ENCODE measurements at places on chromosomes 3 and 15.
A peak's percentile ranks its signal among the peaks of the same experiment; 100 is the strongest.

- DNase-seq, result no peak
Measured at GRCh38 chr15:39074341-39074985, 506.4 kb upstream of the THBS1 start.

DNA sequence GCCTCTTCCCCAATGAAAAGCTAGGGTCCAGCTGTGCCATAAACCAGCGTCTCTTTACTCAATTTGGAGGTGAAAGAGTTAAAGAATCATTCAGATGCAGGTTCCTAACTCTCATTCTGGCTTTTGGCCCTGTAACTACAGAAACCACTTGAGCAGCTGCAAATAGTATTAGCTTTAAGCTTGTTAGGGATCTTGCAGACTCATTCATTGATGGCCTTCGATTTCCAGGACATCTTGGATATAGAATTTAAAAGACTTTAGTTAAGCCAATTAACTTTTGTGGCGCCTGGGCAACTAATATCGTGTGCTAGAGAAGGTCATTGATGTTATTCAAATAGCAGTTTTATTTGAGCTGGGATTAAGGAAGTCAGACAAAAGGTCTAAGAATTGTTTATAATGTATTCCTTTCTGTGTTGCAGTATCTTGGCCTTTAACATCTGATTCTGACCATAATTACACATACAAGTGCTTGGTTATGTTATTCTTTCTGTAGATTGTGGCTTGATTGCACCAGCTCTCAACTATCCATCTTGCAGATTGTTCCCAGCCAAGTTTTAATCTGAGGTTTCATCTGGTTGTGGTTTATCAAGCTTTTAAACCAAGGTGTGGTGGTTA is 185.3 kb downstream of the CACNA2D3 start:
- DNase-seq, result no peak

- DNase-seq, result no peak
Measured at GRCh38 chr15:81064253-81064652, 63.5 kb downstream of the TLNRD1 start.

- no peak for DNase-seq
Measured at GRCh38 chr15:78052001-78052401, 25.5 kb downstream of the TBC1D2B start.

DNA sequence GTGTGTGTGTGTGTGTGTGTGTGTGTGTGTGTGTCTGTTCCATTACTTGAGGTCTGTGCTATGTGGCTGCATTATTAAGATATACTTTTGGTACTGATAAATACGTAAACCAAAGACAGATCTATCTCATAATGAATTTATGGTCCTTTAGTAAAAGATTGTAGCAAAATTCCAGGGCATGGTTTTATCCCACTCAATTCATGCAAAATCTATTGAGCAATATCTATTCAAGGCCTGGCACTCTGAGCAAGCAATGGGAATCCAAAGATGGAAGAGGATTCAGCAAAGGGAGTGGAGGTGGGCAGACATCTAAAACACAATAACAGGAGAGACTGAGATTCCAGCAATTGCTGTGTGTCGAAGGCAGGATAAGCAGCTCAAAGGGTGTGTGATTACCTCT is 86.8 kb downstream of the RFTN1 start:
- DNase-seq, result no peak

DNA sequence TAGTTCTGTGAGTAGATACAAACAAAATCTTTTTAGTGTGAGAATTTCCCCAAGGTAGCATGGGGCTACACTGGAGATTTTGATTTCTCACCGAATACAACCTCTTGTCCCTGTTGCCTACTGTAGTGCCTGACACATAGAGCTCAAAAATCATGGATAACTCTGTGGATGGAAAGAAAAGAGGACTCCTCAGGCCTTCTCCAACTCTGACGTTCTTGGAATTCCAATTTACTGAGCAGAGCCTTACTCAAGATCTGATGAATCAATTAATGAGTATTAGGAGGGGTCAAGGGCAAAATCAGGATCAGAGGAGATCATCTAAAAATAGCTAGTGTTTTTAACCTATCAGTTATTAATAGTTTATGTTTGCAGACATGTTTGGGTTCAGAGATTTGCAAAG is 46.7 kb upstream of the PYDC2 start:
- no peak for DNase-seq

GRCh38 chr3:17399586-17399985 is 342.8 kb downstream of the TBC1D5 start:
- DNase-seq, result no peak

GRCh38 chr3:129413687-129414506 is 14.5 kb downstream of the EFCAB12 start:
- no peak for DNase-seq

- DNase-seq, result no peak
Measured at GRCh38 chr3:20140881-20141280, 45.1 kb downstream of the SGO1 start.

DNA sequence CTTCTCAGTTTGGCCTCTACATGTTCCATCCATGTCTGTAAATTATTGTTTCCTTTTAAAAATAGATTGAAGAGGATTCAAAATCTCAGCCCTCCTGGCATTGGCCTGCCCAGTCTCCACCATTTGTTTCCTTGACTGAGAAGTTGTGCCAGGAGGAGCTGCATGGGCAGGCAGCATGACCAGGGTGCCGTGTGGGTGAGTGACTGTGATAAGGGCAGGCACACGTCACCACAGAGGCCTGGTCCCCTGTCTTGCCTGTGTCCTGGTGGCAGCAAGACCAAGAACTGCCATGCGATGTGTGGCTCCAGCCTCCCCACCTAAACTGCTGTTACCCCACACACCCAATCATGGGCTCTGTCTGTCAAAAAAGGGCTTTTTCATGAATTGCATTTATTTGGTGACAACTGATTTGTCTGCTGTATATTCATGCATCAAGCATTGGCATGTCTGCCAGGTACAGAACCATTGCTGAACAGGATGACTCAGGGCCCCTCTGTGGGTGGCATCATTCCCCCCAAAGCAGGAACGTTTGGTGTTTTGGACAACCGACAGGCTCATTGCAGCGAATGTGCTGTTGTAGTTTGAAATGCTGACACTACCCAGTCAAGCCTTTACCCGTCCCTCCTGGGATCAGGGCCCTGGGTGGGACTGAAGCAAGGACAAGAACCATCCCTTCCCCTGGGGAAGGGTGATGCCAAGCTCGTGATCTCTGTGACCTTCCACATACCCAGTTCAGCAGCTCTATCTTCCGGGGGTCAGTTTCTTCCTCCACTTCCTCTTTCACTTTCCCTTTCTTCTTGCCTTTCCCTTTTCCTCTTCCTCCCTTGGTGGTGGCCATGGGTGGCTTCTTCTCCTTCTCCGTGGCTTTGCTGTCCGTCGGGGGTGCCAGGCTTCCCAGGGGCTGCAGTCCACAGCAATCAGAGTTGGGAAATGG is 51.6 kb downstream of the TRPM1 start:
- DNase-seq, result peak; percentile 64

DNA sequence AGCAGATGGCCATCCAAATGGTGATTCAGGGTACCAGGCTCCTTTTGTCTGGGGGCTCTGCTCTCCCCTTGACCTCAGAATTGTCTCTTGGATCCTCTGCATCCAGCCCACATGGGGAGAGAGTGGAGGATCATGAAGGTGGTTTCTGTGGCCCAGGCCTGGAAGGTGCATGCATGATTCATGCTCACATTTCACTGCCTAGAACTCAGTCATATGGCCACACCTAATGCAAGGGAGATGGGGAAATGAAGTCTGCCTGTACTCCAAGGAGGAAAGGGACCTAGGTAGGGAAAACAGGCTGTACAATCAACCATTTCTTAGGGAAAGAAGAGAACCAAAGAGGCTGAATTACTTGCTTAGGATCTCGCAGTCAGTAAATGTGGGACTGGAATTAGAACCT is 15.1 kb downstream of the HRG start:
- DNase-seq, result no peak

DNA sequence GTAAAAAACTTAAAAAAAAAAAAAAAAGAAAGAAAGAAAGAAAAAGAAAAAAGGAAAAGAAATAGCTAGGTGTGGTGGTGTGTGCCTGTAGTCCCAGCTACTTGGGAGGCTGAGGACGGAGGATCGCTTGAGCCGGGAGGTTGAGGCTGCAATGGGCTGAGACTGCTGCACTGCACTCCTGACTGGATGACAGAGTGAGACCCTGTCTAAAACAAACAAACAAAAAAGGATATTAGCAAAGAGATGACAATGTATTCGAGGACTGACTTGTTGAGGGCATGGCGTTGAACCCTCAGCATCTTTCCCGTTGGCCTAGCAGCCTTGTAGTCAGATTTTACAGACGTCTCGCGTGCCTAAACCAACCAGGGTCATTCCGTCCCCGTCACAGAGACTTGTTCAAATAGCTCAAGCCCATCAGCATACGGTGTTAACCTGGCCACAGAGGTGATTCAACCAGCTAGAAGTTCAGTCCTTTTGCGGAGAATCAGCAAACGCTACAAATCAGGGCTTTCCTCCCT is 528 bp upstream of the NIT2 start:
- DNase-seq, result no peak

GRCh38 chr3:159166899-159167586 is 365.2 kb downstream of the MFSD1 start:
- DNase-seq, result no peak

GRCh38 chr15:52306270-52306669 is 10.7 kb upstream of the MYO5C start:
- peak; percentile 86 for DNase-seq

- DNase-seq, result no peak
Measured at GRCh38 chr3:48022178-48022577, 6.0 kb upstream of the MAP4 start.

GRCh38 chr3:72739531-72740466 is 108.4 kb downstream of the SHQ1 start:
- DNase-seq, result no peak

DNA sequence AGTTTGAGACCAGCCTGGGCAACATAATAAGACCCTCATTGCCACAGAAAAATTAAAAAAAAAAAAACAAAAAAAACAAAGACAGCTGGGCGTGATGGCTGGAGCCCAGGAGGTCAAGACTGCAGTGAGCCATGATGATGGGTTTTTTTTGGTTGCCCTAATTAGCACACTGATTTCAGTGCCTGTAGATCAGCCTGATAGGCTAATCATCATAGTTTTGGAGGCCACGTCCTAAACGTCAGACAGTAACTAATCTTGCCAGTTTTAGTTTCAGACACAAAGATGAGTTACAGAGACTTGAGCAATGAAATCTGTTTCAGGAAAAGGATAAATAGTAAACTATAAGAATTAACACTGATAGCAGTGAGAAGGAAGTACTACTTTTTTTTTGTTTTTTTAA is 55.4 kb downstream of the LRCH3 start:
- no peak for DNase-seq

- peak; percentile 16 for DNase-seq
Measured at GRCh38 chr3:154427685-154428285, 2.2 kb downstream of the GPR149 start.

- no peak for DNase-seq
Measured at GRCh38 chr3:115685097-115685496, 61.8 kb downstream of the GAP43 start.

DNA sequence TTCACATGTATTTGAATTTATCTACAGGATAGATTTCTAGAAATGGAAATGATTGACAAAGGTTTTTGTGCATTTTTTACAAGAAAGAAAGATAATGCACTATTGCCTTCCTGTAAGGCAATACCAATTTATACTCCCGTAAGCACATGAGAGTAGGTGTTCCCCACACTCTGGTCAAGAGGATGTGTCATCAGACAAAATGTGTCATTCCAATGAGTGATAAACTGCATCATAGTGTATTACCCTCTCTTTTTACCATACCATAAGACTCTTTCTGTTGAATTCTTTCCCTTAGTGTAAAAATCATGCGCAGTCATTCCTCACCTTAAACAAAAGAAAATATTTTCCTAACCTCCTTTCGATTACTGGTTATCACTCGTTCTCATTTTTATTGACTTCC is 251.0 kb downstream of the ROBO1 start:
- DNase-seq, result no peak

DNA sequence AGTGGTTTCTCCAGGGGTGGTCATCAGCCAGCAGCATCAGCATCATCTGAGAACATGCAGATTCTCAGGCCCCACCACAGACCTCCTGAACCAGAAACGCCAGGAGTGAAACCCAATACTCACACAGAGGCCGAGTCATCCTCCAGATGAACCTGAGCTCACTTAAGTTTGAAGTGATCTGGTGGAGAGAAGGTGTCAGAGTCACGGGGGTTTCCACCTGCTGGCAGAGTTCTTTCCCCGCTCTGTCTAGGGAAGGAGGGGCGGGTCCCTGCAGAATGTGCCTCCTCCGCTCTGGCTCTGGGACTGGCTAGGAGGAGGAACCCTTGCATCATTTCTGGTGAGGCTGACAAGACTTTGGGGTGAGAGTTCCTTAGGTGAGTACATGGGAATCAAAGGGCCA is 13.3 kb upstream of the KIF23 start:
- DNase-seq, result no peak

DNA sequence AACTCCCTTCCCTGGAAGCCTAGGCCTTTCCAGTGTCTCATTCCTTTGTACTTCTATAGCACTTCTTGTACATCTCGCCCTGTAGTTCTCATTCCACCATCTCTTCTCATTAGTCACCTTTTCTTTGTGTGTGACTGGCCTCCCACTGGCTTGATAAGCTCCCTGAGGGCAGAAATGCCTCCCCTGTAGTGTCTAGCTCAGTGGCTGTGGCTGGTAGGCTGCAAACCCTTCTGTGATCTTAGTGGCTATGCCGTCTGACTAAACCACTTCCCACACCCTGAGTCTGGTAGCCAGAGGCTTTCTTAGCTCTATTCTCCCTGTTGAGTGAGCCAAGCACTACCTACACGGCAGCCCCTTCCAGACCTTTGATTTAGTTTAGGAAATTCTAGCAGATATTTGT is 24.4 kb upstream of the TNFAIP8L3 start:
- DNase-seq, result no peak

DNA sequence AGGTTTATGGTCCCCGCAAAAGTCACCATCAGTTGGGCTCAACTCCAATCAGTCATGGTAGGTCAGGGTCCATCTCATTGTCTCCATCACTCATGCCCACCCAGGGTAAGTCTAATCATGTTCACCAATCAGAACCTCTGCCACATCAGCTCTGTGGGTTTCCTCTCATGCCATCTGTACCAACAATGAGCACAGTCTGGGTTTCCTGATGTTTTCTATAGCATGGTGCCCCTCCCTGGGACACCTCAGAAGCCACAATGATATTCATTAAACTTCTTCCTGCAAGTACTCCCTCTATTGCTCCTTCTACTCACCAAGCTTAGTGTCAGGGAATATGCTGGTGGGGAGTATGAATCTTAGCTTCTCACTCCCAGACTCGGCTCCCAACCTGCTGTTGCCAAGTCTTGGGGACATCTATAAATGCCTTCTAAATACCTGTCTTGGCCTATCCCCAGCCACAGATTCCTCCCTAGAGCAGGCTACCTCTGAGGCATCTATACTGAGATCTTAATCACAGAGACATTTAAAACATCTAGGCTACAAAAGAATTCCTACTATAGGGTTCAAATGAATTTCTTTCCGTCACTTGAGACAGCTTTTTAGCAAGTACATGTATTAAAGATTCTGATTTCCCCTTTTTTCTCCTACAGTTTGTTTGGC is 5.0 kb upstream of the CCR2 start:
- no peak for DNase-seq
